ENCODE measurements at places on chromosomes 4 and X. TPM values are rescaled to one million over a fixed set of nuclear protein-coding genes. Genes with fewer than 3 reads are reported as not detected.
A peak's percentile ranks its signal among the peaks of the same experiment; 100 is the strongest.

Gene SLC2A9
- 0.72 TPM for total RNA-seq

Gene NKX6-1
- 14.6 TPM for total RNA-seq

Gene MED12
- total RNA-seq, result 128 TPM

Gene HAND2
- 1.5 TPM for total RNA-seq

Gene CLCN5
- 5.7 TPM for total RNA-seq

Gene CYSLTR1
- 0.13 TPM for total RNA-seq

Gene ATP8A1
- total RNA-seq, result 44.0 TPM

Gene PRDM8
- total RNA-seq, result 30.5 TPM

GRCh38 chrX:1323315-1323714 is 13.3 kb upstream of the IL3RA start:
- peaks cover 5% of the 10 kb centered on the region for H3K27me3 ChIP-seq
- no peak overlapping the region for H3K4me3 ChIP-seq
- DNase-seq, result peak; percentile 7
- H3K4me1 ChIP-seq, result no peaks in the 10 kb centered on the region
- H3K27ac ChIP-seq, result no peak overlapping the region

GRCh38 chr4:6943885-6944225 is 34.2 kb downstream of the TBC1D14 start:
- no peaks in the 10 kb centered on the region for H3K36me3 ChIP-seq
- H3K27me3 ChIP-seq, result peaks cover 2% of the 10 kb centered on the region
- peaks cover 53% of the 10 kb centered on the region for H3K4me1 ChIP-seq
- DNase-seq, result no peak
- H3K27ac ChIP-seq, result no peak overlapping the region

- no peaks in the 10 kb centered on the region for H3K36me3 ChIP-seq
- H3K4me1 ChIP-seq, result peaks cover 7% of the 10 kb centered on the region
- H3K27me3 ChIP-seq, result peaks cover 4% of the 10 kb centered on the region
- H3K27ac ChIP-seq, result no peak overlapping the region
- H3K4me3 ChIP-seq, result no peak overlapping the region
- no peak for DNase-seq
Measured at GRCh38 chr4:154368060-154368459, 123.5 kb downstream of the DCHS2 start.

- no peak for DNase-seq
- peaks cover 7% of the 10 kb centered on the region for H3K4me1 ChIP-seq
- H3K36me3 ChIP-seq, result no peaks in the 10 kb centered on the region
- no peak overlapping the region for H3K27ac ChIP-seq
- peaks cover 39% of the 10 kb centered on the region for H3K27me3 ChIP-seq
Measured at GRCh38 chr4:8859550-8860095, 12.0 kb downstream of the HMX1 start.

- H3K4me1 ChIP-seq, result no peaks in the 10 kb centered on the region
- no peaks in the 10 kb centered on the region for H3K27me3 ChIP-seq
- H3K36me3 ChIP-seq, result no peaks in the 10 kb centered on the region
- H3K4me3 ChIP-seq, result no peak overlapping the region
- H3K27ac ChIP-seq, result no peak overlapping the region
- DNase-seq, result no peak
Measured at GRCh38 chr4:65954416-65954815, 284.1 kb upstream of the EPHA5 start.

GRCh38 chr4:146105464-146105863 is 70.1 kb upstream of the LSM6 start:
- H3K36me3 ChIP-seq, result no peaks in the 10 kb centered on the region
- H3K4me3 ChIP-seq, result no peak overlapping the region
- H3K27me3 ChIP-seq, result no peaks in the 10 kb centered on the region
- no peaks in the 10 kb centered on the region for H3K4me1 ChIP-seq
- DNase-seq, result no peak
- no peak overlapping the region for H3K27ac ChIP-seq

GRCh38 chrX:750812-751211 is 120.2 kb downstream of the SHOX start:
- H3K27me3 ChIP-seq, result peaks cover 4% of the 10 kb centered on the region
- no peak overlapping the region for H3K4me3 ChIP-seq
- H3K36me3 ChIP-seq, result peaks cover 6% of the 10 kb centered on the region
- no peak overlapping the region for H3K27ac ChIP-seq
- no peaks in the 10 kb centered on the region for H3K4me1 ChIP-seq

GRCh38 chr4:136012220-136012619 is 1520.1 kb downstream of the PCDH18 start:
- no peak overlapping the region for H3K27ac ChIP-seq
- H3K4me3 ChIP-seq, result no peak overlapping the region
- no peaks in the 10 kb centered on the region for H3K27me3 ChIP-seq
- DNase-seq, result no peak

GRCh38 chrX:43970528-43970927 is 2.7 kb downstream of the NDP start:
- no peak for DNase-seq
- no peak overlapping the region for H3K4me3 ChIP-seq
- H3K4me1 ChIP-seq, result no peaks in the 10 kb centered on the region
- no peaks in the 10 kb centered on the region for H3K36me3 ChIP-seq

DNA sequence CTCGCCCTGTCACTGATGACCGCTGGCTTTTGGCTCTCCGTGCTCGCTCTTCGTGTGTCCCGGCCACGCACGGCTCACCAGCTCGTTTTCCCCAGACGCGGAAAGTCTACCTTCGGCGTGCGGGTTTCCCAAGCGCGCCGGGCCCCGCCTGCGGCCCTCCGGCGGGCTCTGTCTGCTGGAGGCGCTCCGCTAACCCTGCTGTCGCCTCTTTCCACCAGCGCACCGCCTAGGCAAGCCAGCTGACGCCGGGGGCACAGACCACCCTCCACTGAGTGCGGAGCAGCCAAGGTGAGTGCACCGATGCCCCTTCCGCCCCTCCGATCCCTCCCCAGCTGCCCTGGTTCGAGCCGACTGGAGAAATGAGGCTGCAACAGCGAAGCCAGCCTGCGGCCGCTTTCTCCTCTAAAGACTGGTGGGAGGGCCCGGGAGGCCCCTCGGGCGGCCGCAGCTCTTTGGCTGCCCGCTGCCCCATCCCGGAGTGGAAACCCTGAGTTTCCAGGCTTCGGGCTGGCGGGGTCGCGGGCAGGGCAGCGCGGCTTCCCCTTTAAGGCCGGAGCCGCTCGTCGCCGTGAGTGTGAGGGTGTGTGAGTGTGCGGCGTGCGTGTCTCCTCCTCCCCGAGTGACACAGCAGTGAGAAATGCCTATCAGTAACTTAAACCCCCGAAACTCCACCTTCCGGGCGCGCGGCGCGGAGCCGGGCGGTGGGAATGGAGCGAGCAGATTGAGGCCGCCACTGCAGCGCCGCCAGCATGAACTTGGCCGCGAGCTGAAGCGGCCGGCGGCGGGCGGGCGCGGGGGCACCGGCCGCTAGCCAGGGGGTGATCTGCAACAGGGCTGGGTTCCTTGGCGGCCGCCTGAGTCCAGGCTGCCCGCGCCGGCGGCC is at the start of gene MAMLD1:
TSS of gene MAMLD1 (plus strand) at position 719 of the 883 bp plus-strand sequence. CDS start 82,200 bp downstream, outside the sequence.
- H3K4me3 ChIP-seq, result peak within 1 kb of the TSS; percentile 76
- no peaks in the 10 kb centered on the region for H3K36me3 ChIP-seq
- peaks cover 10% of the 10 kb centered on the region for H3K4me1 ChIP-seq
- H3K27me3 ChIP-seq, result peaks cover 8% of the 10 kb centered on the region

GRCh38 chr4:25448379-25449109 is 71.5 kb downstream of the ANAPC4 start:
- H3K4me1 ChIP-seq, result peaks cover 5% of the 10 kb centered on the region
- DNase-seq, result no peak
- H3K36me3 ChIP-seq, result no peaks in the 10 kb centered on the region
- H3K27me3 ChIP-seq, result peaks cover 2% of the 10 kb centered on the region

Measured in endothelial cell (in vitro differentiated cells).